Stimulated activated CD8-positive, alpha-beta memory T cell treated with anti-CD3 and anti-CD28 coated beads, Interleukin-4, amount 100 ng/mL, for 4 hours (primary cell): ENCODE measurements at places on chromosomes 13 and 19.
A peak's percentile ranks its signal among the peaks of the same experiment; 100 is the strongest.

- DNase-seq, result no peak
Measured at GRCh38 chr13:82772816-82773215, 1109.5 kb downstream of the SLITRK1 start.

DNA sequence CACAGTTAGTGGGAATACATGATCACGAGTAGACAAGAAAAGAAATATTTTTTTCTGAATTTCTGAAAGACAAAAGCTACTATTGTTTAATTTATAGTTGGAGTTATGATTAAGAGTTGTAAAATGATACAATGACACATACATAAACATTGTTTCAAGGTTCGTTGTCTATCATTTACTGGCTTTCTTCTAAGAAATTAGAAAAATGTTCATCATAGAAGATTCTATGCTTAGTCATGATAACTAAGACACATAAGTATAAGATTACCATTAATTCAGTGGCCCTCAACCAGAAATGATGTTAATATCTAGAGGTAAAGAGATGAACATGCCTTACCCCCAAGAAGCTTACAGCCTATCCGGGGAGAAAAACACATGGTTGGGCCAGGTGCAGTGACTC lies 1832.8 kb upstream of the PRR20A start:
- no peak for DNase-seq

DNA sequence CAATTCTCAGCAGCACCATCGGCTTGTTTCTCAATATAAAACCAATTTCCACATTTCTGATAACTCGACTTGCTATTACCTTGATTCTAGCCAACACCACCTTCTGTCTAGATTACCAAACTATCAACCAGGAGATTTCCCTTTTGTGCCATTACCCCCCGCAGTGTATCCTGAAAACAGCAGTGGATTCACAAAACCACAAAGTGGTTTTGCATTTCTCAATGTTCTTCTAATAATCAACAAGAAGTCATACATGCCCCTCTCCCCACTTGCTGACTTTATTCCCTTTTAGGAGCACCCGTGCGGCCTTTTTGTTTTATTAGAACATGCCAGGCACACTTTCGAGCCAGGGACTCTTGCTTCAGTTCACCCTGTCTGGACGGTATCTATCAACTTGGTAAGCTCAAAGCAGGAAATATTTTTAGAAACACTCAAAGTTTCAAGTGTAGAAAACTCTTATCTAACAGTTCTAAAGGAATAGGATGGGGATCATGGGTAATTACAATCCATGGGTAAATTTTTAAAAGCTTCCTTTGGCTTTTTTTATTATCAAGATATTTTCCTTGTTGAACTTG lies 967.4 kb downstream of the EFNB2 start:
- no peak for DNase-seq

- peak; percentile 22 for DNase-seq
Measured at GRCh38 chr19:10566658-10567410, 1.0 kb upstream of the KRI1 start.

- no peak for DNase-seq
Measured at GRCh38 chr13:23817830-23818229, 71.4 kb downstream of the MIPEP start.

DNA sequence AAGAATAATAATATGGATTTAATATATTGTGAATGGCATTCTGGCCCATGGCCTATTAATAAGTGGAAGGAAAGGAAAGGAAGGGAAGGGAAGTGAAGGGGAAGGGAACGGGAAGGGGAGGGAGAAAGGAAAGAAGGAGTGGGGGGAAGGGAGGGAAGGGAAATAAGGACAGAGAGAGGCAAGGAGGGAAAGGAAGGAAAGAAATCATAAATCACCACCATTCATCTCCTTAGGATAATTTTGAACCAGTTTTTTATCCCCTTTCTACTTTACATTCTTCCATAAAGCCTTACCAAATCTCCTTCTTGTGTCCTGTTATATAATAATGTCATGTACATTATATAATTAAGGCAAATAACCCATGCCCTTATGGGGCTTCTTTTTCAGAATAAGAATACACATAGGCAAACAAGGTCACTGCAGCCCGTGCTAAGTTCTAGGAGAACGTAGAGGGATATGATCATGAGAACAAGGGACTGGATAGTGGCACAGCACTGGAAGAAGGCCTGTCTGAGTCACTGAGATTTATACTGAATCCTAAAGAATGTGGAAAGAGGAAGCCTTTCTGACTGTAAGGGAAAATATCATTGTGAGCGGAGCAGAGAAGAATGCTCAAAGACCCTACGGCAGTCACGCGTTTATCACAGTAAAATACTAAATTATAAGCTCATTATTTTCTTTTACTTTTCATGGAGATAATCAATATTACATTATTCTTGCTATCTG lies 444.5 kb upstream of the GPC6 start:
- no peak for DNase-seq

DNA sequence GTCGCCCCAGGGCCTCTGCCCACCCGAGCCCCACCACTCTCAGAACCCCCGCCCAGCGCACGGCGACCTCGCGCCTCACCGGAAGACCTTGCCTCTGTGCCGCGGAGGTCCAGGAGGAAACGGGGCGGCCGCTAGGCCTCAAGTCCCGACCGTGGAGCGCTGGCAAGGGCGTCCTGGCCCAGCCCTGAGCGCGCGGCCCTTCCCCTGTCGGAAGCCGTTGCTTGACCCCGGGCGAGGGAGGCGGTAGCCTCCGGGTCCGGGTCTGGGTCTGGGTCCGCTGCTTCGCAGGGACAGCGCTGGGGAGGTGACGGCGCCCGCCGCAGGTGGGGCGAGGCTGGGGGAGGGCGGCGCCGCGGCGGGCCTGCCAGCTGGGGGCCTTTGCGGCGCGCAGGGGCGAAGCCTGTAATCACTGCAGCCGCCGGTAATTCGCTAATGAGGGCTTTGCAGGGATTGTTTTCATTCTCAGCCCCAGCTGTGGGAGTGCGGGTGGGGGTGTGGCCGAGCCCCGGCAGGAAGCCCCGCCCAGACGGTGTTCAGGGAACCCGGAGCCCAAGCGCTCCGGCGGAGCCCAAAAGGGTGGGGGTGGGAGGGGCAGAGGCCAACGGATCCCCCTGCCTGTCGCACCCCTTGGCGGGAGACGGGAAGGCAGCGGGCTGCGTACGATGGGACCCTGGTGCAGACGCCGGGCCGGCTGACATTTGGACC lies 8.6 kb downstream of the C19orf25 start:
- DNase-seq, result peak; percentile 51

- no peak for DNase-seq
Measured at GRCh38 chr13:26025196-26025595, 26.6 kb downstream of the SHISA2 start.

DNA sequence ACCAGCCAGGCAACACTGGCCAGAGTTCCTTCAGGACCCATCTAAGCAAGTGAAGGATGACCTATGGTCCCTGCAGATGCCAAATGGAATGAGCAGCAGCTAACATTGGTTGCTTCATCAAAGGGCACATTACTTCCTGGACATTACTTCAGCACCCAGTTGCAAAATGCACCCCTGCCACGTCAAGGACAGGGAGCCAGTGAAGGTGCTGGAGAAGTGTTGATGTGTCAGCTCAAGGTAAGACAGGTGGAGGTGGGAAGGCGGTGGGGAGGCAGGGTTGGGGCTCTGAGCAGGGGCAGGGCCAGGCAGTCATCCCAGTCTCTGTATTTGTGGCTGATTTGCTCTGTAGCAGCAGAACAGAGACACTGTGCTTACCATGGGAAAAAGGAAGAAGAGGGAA lies 14.6 kb downstream of the CSNK1A1L start:
- DNase-seq, result no peak

DNA sequence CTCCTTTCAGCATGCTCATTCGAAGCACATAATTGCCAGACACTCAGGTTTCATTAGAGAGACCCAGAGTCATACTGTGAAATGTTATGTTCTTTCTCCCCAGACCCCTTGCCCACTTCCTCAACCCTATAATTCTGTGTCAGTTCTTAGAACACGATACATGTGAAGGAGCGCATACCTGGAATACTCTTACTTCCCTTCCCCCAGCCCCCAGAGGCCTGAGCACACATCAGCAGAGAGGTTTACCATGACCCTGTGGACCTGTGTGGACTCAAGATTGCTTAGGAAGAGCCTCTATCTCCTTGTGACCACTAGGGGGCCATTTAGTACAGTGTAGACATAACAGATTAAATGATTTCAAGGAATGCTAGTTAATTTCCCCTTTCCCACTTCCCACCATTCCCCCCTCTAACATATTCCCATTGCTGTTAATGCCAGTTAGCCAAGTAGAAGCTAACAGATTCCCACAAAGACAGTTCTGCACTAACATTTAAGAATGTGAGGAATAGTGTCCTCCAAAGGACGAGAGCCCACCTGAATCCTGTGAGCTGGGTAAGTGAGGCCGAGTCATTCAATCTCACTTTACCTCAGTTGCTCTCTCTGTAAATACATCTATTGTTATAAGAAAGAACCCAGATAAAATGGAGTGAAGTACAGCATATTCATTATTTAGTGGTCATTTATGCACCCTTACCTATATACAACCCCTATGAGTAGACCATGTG lies 154.2 kb upstream of the MAB21L1 start:
- no peak for DNase-seq

- DNase-seq, result no peak
Measured at GRCh38 chr13:27663947-27664346, 42.3 kb downstream of the POLR1D start.

DNA sequence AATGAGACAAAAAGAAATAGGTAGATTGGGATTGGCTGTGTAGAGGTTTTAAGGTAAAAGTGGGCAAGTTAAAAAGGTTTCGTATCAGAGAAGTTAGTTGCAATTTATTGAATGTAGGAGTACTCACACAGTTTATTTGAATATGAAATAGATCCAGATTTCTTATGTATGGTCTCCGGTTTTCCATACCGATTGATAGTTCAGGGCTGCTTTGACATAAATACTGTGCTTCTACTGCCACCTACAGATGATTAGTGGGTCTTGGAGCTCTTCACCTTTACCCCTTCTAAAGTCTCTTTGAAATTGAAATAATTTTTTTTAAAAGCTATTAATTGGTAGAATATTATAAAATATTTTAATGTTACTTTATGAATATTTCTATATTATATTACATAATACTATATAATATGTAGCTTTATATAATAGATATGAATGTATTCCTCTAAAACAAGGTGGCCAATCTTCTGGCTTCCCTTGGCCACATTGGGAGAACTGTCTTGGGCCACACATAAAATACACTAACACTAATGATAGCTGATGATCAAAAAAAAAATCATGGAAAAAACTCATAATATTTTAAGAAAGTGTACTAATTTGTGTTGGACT lies 7.7 kb upstream of the GPR18 start:
- no peak for DNase-seq

DNA sequence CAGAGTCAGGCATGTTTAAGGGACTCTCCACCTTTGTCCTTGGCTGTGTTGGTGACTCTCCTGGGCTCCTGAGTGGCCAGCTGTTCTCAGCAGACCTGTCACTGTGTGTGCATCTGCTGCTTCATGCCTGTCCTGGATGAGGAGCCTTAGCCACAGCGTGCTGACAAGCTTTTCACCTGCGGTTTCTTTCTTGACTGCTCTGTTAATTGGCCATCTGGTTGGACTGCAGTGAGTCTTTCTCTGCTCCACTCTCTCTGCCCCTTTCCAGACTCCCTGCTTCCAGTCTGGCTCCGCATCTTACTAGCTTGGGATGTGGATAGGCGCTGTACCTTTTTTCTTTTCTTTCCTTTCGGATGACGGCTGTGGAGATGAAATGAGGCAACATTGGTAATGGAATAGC lies 38.8 kb downstream of the POLR1D start:
- no peak for DNase-seq

DNA sequence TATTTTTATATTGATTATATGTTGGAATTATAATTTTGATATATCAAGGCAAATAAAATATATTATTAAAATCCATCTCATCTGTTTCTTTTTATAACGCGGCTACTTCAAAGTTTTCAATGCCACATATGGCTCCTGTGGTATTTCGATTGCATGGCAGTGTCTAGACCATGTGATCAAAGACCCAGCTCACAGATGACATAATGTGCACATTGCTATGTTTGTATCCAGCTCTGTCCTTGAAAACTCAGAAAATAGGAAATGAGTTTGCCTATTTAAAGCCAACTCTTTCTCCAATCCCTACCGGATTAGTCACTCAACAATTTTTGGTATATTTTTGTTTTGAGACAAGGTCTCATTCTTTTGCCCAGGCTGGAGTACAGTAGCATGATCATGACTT lies 26.2 kb downstream of the TMTC4 start:
- DNase-seq, result no peak

- DNase-seq, result no peak
Measured at GRCh38 chr19:44863990-44864389, 17.9 kb downstream of the NECTIN2 start.

DNA sequence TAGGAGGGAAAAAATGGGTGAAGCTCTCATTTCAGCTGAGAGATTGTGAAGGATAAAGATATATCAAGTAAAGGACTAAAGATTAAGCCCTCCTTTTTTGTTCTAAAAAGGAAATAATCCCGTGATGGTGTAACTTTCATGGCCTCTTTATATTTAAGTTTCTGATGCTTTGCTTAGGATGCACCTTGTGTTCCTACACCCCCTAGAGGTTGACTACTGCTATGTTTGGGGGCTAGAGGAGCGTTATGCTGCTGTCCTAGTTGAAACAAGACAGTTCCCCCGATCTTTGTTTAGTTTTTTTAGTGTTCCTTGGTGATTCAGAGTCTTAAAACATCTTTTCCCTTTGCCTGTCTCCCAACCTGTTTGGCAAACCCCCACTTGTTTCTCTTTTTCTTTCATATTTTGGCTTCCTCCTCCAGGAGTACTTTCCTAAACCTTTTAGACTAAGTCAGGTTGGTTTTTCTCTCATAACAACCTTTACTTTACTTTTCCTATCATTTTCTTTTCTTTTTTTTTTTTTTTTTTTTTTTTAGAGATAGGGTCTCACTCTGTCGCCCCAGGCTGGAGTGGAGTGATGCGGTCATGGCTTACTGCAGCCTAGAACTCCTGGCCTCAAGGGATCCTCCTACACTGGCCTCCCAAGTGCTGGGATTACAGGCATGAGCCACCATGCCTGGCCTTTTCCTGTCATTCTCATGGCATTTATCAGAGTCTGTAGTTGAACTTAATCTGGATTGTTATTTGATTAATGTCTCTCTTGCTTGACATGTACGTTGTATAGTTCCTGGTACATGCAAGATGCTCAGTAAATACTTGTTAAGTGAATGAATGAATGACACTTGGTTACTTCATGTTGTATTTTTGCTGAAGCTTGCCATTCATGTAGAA lies 2.8 kb downstream of the UBA2 start:
- DNase-seq, result no peak

GRCh38 chr13:93951951-93952350 lies 527.5 kb downstream of the DCT start:
- DNase-seq, result no peak

DNA sequence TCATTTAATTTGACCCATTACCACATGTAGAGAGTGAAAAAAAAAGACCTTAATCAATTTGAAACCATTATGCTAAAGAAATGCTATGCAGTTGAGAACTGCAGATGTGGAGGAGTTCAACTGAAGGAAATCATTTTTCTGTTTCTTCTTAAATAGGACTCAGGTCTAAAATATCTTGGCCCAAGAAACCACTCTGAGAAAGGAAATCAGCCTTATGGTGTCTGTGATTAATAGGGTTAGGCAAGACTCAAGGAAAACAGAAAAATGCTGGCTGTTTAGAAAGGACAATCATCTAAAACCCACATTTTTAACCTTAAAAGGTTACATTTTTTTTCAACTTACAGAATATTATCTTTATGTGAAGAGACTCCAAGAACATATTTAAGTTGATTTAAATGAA lies 1.9 kb upstream of the SLITRK1 start:
- no peak for DNase-seq

- DNase-seq, result no peak
Measured at GRCh38 chr13:36753176-36753575, 65.8 kb upstream of the RFXAP start.
